GM12864 (cell line): ENCODE measurements at places on chromosomes 3 and 15.

DNA sequence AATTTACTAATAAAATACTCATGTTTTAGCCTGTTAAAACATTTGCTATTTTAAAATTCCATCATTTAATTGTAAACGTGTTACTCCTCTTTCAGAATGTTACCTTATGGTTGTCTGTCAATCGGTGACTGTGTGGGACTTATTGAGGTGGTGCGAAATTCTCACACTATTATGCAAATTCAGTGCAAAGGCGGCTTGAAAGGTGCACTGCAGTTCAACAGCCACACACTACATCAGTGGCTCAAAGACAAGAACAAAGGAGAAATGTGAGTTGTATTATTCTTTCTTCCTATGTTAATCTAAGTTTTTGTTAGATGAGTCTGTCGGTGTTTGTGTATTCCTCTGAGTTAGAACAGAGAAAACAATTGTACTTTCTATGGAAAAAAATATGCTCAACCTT, 21.7 kb downstream of the KCNMB3 start:
- no peak for DNase-seq

GRCh38 chr3:124916837-124917409, 17.6 kb downstream of the MUC13 start:
- no peak for DNase-seq

DNA sequence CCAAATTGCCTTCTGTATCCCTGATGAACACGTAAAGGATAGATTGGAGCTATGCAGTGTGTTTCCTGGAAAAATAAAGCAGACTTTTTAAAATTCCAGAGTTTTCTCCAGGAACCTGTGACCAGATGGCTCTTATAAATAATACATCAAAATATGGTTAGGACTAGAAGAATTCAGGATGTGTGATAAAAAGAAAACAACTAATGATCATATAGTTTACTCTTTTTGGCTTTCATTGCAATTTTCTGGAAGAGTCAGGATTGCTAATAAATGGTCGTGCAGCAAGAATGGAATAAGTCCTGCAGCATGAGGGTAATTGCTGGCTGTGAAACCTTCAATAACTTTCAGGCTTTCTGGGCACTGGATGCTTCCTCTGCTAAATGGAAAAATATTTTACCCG, 30.2 kb upstream of the DENND4A start:
- DNase-seq, result no peak

DNA sequence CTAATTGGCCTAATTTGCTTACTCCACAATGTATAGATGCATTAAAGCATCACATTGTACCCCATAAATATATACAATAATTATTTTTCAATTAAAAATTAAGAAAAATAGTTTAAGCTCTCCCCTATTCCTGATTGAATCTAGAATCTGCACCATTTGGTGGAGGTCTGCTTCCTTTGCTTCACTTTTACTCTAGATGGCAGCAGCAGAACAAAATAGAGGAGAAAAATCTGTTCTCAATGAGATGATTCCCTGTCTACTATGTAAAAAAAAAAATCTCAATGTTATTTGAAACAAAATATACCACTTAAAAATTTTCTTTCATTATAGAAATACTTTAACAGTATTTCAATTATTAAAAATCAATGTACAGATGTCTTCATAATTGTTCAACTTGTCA, 109.6 kb upstream of the FXR1 start:
- no peak for DNase-seq

- DNase-seq, result no peak
Measured at GRCh38 chr3:126416943-126417342, 22.2 kb downstream of the CFAP100 start.

- DNase-seq, result no peak
Measured at GRCh38 chr3:141191097-141191749, 40.4 kb upstream of the PXYLP1 start.
